ENCODE measurements at places on chromosomes 5 and 9.

DNA sequence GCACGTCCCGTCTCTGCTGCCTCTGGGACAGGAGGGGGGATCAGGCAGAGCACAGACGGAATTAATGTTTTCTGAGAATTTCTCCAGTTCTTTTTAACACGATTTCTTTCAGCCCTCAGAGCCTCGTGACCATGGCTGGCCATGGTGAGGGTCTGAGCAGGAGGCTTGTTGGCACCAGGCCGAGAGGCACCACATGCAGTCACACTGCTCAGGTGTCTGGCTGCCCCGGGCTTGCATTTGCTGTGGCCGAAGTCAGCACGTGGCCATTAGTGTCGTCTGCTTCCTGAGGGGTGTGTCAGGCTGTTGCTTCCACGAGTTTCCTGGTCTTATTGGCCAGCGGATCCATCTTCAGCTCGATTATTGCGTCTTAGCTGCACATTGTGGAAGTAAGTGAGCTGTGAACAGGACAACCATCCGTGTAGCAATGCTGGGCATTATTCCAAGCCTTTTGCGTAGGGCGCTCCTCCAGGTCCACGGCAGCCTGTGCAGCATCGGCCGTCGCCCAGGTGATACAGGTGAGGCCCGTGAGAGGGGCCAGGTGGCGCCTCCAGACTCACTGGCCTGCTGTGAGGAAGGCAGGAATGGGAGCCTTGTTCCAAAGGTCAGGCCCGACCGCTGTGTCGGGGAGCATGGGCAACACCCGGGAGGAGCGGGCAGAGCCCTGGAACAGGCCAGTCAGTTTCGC is 114.2 kb upstream of the CACNA1B start:
- DNase-seq = no peak

DNA sequence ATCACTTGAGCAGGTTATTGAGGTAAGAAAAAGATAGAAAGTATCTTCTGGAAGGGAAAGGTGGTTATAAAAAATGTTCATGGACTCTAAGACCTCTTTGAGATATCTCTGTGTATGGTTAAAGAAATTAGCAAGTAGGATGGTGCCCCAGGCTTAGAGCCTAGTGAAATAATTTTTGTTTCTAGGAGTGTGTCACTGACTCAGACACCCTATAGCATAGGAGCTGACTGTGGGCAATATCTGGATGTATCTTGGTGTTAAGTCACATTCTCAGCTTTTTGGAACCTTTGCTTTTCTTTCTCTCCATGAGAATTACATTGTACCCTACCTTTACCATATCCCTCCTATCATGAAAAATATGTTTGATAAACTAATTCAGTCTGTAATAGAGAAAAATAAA is 12.0 kb downstream of the MACIR start:
- DNase-seq = no peak

DNA sequence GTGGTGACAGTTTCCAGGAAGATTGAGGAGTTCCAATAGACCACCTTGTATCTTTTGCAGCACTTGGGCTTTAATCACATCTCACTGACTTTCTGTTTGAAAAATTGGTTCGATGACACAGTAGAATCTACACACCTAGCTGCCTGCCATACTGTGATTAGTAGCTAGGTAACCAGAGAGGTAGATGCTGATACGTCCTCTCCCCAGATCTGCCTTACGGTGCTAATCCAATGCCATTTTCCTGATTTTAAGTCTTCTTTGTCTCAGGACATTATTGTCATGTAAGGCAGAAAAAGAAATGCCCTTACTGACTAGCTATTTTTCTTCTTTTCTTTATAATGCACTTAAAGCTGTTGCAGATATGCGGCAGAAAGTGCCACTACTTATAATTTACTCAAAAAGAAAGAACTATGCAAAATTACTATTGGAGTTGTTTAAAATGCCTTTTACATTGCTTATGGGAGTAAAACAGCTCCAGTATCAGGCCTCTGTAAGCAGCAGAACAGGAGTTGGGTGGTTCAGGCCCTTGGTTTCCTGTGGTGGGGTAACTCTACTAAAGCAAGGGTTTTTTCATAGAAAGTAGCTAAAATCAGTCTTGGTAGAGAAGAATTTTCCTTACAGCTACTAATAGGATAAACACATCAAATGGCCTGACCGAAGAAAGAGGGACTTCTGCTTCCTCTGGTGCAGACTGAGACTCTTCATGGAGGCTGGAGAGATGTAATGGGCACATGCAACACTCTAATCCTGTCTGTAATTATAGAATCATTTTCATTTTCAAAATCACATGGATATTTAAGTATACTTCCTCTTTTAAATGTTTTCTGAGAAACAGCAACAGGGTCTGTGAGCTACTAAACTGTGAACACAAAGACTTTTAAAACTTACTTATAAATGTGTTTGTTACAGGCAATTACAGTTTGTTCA is 177.2 kb downstream of the MAPKAP1 start:
- no peak for DNase-seq

GRCh38 chr5:25863811-25864210 is 1174.6 kb downstream of the CDH9 start:
- DNase-seq = no peak

GRCh38 chr5:131563434-131564228 is 71.4 kb downstream of the RAPGEF6 start:
- DNase-seq = no peak

- no peak for DNase-seq
These were observed 206.4 kb upstream of the CDKN2B start for GRCh38 chr9:22215521-22215920.

- DNase-seq = no peak
These were observed 24.9 kb upstream of the SMU1 start for GRCh38 chr9:33101104-33101951.

DNA sequence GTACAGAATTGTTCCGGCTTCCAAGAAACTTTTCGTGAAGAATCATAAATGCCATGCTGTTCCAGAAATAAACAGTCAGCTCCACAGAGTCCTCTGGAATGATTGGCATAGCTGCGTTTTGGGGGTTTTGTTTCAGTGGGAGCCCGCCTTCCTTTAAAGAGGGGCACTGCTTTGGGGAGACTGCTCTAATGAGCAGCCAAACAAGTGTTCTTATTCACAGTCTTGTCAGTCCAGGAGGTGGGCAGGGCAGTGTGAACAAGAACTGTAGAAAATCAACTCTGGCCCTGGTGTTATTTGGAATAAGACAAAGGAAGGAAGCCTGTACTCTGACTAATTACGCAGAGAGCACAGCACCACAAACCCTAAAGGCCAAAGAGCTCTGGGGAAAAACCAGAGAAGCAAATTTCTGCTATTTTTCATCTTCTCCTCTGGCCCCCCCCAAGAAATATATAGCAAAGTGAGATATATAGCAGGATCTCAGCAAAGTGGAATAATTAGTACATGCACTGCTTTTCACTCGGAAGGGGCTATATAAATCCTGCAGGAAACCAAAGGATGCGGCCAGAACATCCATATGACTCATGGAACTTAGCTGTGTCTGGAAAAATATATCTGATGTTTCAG is 92.9 kb downstream of the GLDC start:
- no peak for DNase-seq

DNA sequence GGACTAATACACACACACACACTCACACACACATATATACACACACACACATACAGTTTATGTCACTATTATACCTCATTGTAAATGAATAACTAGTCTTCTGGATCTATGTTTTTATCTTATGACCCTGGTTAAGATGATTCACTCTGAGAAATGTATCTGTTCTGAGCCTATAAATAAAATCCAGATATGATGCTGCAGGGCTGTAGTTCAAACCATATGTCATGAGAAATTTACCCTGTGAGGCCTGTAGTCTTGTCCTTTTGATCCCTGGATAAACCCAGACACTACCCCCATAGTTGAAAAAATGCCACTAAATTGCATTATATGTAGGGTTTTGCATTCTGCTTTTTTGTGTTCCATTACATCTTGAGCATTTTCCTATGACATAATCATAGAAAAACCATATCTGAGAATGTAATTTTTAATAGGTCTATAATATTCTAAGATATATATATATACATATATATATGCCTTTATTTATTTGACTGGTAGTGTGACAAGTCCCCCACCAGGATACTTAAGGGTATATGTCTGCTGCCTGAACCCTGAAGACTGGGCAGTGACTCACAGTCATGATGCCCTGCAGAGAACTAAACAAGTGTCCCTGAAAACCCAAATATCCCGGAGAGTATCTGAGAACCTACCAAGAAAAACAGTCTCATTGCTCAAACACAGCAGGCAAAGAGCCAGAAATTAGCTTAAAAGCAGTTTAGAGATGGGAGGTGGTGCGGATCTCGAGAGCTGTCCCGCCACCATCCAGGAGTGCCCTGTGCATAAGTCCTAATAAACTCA is 18.4 kb upstream of the ALDOB start:
- no peak for DNase-seq

DNA sequence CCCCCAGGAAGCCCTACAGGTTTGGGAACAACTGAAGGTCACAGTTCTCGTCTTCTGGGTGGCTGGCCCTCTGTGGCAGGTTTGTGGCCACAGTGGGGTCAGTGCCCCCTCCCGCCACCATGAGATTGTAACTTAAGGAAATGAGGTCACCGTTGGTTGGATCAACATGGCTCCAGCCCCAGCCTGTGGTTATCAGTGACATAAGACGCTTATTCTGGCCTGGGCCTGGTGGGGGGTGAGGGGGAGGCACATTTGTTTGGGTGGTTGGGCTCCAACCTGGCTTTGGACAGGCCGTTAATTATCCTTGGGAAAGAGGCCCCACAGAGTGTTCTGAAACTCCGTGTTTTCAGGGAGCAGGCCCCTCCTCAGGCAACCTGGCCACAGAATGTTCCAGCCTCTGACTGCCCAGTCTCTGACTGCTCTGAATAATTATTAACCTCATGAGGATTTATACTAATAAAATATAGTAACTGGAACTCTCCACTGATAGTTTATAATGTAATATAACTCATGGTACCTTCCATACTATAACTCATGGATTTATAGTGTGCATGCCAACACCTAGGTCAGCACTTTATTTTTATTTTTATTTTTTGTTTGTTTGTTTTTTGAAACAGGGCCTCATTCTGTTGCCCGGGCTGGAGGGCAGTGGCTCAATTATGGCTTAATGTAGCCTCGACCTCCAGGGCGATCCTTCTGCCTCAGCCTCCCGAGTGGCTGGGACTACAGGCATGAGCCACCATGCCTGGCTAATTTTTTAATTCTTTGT is 58.0 kb upstream of the RPL26L1 start:
- DNase-seq = no peak

DNA sequence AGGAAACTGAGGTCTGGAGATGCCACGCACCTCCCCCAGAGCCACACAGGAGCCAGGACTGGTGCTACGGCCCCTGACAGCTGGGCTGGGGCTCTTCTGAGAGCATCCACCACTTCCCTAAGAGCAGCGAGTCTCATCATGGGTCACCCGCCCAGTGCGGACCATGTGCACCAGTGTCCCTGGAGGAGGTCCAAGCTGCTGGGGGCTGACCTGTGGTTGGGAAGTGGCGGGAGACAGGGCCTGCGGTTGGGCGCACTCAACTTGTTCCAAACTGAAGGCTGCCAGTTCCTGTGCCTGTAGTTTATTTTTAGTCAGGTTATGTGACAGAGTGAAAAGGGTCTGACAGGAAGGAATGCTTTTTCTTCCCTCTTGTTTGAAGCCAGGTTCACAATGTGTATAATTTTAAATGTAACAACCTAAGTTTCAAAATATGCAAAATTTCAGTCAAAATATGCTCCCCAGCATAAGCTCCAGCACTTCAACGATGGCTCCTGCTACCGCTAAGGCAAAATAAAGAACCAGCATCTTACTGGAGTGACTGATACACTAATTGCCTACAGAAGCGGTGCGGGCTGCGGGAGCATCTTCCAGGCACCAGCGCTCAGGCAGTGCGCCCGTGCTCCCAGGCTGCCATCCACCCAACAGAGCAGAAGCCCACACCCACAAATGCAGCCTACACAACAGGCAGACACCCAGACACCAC is 14.8 kb downstream of the BARHL1 start:
- no peak for DNase-seq

GRCh38 chr9:116687754-116688135 is 640 bp downstream of the TRIM32 start:
- no peak for DNase-seq

GRCh38 chr5:56012281-56012963 is 17.7 kb upstream of the IL6ST start:
- DNase-seq = no peak

GRCh38 chr5:9895302-9895645 is 265.1 kb upstream of the TAS2R1 start:
- DNase-seq = no peak

- no peak for DNase-seq
These were observed 19.2 kb downstream of the SLC25A25 start for GRCh38 chr9:128087262-128087661.

- no peak for DNase-seq
These were observed 50.6 kb downstream of the MELK start for GRCh38 chr9:36623280-36623679.

GRCh38 chr9:111831371-111832108 is 36.8 kb upstream of the SHOC1 start:
- no peak for DNase-seq

GRCh38 chr5:122093415-122094180 is 15.5 kb upstream of the LOX start:
- no peak for DNase-seq

GRCh38 chr5:132763181-132764036 is 13.6 kb downstream of the SEPTIN8 start:
- DNase-seq = no peak

DNA sequence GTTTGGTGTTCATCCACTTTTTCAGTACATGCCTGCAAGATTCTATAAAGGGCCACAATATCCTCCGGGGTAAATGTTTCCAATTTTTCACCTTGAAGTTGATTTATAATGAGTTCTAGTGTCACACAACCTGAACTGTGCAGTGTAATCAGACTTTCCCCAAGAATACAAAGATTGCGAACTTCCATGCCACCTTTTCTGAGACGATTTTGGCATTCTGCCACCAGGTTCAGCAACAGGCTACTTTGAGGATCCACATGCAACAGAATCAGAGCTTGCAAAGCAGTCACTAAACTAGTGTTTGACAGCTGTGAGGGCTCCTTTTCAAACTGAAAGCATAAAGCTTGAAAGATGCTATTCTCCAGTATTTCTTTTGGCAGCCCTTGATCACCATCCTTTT is 1.6 kb downstream of the FASTKD3 start:
- no peak for DNase-seq

DNA sequence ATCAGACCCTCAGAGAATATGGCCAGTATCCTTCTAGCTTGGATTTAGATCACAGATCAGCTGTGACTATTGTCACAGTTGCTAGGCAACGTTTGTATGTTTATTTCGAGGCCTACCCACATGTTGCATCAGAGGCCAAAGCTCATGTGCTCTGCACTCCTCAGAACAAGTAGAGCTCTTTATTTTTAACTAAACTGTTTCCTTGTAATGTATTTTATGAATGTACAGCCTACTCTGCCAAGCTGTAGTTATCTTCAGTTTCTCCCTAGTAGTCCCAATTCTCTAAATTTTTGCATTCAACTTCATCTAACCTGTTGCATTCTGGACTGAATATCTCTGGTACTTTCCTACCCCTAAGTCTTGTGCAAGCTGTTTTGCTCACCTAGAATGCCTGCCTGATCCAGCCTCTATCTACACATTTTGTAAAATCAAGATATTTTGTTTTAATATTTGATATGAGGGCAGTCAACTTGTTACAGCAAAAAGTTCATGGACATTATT is 52.8 kb downstream of the CAST start:
- peak; percentile 69 for DNase-seq

Data from CD4-positive, alpha-beta T cell treated with Interferon gamma for 1 hour (primary cell).